SJCRH30 (cell line): ENCODE measurements at places on chromosomes 1 and 21. TPM values are rescaled to one million over a fixed set of nuclear protein-coding genes. Genes with fewer than 3 reads are reported as not detected.

The BEND5 gene
- 5.9 and 6.0 TPM in 2 replicates for total RNA-seq

DNA sequence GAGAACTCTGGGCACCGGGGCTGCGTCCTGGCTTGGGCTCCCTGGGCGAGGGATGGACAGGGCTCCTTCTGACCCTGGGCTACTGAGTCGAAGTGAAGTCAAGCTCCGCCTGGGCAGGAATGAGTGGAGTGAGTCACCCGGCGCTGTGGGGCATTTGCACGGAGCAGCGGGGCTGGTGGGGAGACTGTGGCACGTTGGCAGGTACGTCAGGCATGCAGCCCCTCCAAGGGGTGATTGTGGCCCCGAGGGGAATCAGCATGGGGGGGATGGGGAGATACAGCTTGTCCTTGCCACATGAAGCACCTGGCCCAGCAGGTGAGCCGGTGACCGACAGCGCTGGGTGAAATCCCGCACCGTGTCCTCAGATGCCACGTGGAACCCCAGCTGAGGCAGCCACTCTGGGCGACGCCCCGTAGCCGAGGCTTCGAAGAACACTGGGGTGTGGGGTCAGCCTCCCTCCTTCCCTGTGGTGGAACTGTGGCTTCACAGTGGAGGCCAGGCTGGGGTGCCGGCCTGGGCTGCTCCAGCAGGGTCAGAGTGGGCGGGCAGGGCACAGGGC, 62.3 kb downstream of the COL18A1 start:
- H3K4me3 ChIP-seq, result no peak overlapping the region
- no peaks in the 10 kb centered on the region for H3K27me3 ChIP-seq
- peaks cover 25% of the 10 kb centered on the region for H3K4me1 ChIP-seq
- peak overlapping the region; percentile 41 for H3K27ac ChIP-seq

DNA sequence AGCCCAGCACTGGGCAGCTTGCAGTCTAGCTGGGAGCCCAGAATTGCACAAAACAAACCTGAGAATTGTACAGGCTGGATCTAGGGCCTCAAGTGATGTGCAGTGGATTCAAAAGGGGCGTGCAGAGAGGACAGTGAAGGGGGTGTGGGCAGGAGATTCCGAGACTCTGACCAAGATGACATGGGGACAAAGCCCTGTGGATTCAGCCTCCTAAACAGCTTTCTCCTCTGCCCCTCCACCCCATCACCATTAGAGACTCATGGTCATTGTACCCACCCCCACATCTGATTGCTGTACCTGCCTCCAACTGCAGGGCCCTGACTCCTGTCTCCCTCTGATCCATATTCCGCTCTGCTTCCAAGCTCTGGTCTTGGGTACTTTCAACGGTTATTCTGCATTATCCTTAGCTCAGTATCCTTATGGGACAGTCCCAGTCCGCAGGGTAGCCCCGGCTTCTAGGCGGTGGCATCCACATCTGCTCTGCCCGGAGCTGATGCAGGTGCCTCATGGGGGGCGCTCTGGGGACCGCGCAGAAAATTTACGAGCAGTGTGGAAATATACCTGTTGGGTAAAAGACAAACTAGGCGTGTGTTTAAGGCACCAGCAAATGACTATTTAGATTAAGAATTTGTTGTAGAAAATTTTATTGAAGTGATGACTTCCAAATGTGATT, 1.7 kb upstream of the BMP8A start:
- no peak overlapping the region for H3K27ac ChIP-seq
- DNase-seq, result no peak
- H3K36me3 ChIP-seq, result peaks cover 29% of the 10 kb centered on the region
- H3K27me3 ChIP-seq, result no peaks in the 10 kb centered on the region

DNA sequence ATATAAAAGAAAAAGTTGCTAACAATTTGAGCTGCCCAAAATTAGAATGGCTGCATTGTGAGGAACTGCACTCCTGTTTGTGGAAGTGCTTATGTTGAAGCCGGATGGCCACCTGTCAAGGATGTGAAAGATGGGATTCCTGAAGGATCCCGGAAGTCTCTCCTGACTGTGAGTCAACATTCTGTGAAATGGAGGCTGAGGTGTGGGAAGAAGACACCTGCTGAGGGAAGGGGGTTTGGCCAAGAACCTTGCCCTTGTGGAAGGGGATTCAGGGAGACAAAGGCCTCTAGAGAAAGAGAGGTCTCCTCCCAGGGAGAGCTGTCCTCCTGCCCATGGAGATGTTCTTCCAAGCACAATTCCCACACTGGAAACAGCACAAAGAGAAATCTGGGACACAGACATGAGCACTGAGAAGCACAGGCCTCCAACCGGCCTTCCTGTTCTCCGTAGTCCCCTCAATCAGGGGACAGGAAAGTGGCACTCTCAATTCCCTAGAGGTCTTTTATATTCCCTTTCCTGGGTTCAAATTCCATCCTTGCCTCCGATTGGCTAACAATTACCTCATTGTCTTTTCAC, 70.5 kb downstream of the CD2 start:
- peaks cover 37% of the 10 kb centered on the region for H3K4me1 ChIP-seq
- no peaks in the 10 kb centered on the region for H3K27me3 ChIP-seq
- H3K4me3 ChIP-seq, result peak overlapping the region; percentile 25
- no peaks in the 10 kb centered on the region for H3K36me3 ChIP-seq

DNA sequence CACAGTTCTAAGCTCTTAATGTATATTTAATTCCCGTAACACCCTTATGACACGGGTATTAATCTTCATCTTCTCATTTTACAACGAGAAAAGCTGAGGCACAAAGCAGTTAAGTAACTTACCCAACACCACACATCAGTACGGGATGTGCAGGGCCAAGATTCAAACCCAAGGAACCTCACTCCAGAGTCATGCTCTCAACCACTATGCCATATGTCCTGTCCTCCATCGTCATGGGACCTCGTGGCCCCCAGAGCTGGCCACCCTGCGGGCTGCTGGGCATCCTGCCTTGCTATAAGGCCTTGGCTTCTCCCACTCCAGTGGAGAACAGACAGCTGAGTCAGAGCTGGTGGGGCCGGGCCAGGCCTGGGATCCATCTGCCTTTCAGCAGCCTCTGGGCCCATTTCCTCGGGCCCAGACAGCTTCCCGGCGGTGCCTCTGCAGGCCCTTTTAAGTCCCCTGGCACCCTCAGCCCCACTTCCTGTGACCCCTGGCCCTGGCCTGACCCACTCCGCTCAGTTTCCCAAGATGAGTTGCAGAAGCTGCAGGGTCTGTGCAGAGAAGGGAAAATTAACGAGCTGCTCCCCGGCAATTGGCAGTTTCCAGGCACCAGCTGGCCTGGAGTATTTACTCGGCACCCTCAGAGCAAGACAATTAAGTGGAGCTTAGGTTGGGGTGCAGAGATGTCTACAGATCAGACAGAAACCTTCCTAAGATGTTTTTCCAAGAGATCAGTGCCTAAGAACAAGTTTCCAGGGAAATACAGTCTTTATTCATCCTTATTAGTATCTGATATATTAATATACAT, 98.2 kb downstream of the EPHB2 start:
- peaks cover 23% of the 10 kb centered on the region for H3K4me1 ChIP-seq
- H3K4me3 ChIP-seq, result no peak overlapping the region
- peak; percentile 92 for DNase-seq
- no peaks in the 10 kb centered on the region for H3K27me3 ChIP-seq
